ENCODE measurements at places on chromosomes 1 and 21.

- DNase-seq = no peak
- no peak overlapping the region for H3K4me3 ChIP-seq
- H3K27me3 ChIP-seq = no peaks in the 10 kb centered on the region
- H3K4me1 ChIP-seq = no peaks in the 10 kb centered on the region
These were observed 239.0 kb upstream of the PTBP2 start for GRCh38 chr1:96482616-96483015.

DNA sequence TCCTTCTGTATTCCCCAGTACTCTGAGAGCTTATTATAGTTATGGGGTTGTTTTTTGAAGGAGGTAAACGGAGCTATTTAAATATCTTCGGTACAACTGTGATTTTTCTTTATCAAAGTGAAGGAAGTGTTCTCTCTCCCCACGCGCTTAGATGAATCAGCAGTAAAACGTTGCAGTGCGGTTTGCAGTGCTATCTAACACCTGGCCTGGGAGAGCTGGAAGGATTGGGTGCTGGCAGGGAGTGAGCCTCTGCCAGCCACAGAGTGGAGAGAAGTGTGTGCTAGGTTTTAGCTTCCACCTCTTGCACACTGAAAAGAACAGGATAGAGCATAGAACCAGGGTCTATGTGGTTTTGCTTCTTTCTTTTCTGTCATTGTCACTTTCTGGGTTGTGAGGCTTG, 165.9 kb downstream of the SDCCAG8 start:
- DNase-seq = peak; percentile 47
- H3K27ac ChIP-seq = no peak overlapping the region
- no peaks in the 10 kb centered on the region for H3K36me3 ChIP-seq
- no peaks in the 10 kb centered on the region for H3K27me3 ChIP-seq
- peaks cover 16% of the 10 kb centered on the region for H3K4me1 ChIP-seq

- H3K4me3 ChIP-seq = no peak overlapping the region
- no peaks in the 10 kb centered on the region for H3K36me3 ChIP-seq
- H3K27ac ChIP-seq = no peak overlapping the region
- no peaks in the 10 kb centered on the region for H3K4me1 ChIP-seq
- H3K27me3 ChIP-seq = no peaks in the 10 kb centered on the region
- DNase-seq = no peak
These were observed 36.1 kb downstream of the LRRC40 start for GRCh38 chr1:70169018-70169839.

- no peak overlapping the region for H3K4me3 ChIP-seq
- no peak overlapping the region for H3K27ac ChIP-seq
- no peaks in the 10 kb centered on the region for H3K4me1 ChIP-seq
- no peaks in the 10 kb centered on the region for H3K36me3 ChIP-seq
- H3K27me3 ChIP-seq = no peaks in the 10 kb centered on the region
- DNase-seq = no peak
These were observed 23.3 kb downstream of the LPAR3 start for GRCh38 chr1:84869720-84870119.

GRCh38 chr1:194931166-194931565, 1677.1 kb downstream of the KCNT2 start:
- no peaks in the 10 kb centered on the region for H3K4me1 ChIP-seq
- DNase-seq = no peak
- H3K36me3 ChIP-seq = no peaks in the 10 kb centered on the region
- no peak overlapping the region for H3K27ac ChIP-seq

DNA sequence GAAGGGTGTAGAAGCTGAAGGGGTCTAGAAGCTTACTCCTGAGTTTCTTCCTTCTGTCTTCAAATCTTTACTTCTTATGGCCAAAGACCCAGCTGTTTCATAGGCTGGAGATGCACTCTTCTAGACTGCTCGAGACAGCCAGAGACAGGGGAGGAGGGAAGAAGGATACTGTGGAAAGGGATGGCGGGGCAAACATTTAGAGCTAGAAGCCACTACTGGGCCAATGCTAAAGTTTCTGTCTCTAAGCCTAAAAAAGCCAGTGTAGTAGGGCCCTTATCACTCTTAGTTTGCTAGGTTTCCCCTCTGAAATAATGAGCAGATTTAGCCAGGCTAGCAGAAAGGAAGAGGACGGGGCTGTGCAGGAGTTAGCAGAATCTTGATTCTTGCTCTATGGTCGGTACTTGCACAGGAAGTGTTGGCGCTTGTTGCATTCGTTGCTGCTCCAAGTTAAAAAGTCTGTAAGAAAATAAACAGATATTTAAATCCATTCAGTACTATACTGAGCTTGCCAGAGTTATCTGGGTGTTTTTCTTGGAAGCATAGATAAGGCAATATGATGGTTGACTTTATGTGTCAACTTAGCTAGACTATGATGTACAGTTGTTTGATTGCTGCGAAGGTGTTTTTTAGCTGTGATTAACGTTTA, 16.9 kb downstream of the REG4 start:
- H3K4me1 ChIP-seq = no peaks in the 10 kb centered on the region
- H3K36me3 ChIP-seq = no peaks in the 10 kb centered on the region
- no peaks in the 10 kb centered on the region for H3K27me3 ChIP-seq
- H3K27ac ChIP-seq = no peak overlapping the region

DNA sequence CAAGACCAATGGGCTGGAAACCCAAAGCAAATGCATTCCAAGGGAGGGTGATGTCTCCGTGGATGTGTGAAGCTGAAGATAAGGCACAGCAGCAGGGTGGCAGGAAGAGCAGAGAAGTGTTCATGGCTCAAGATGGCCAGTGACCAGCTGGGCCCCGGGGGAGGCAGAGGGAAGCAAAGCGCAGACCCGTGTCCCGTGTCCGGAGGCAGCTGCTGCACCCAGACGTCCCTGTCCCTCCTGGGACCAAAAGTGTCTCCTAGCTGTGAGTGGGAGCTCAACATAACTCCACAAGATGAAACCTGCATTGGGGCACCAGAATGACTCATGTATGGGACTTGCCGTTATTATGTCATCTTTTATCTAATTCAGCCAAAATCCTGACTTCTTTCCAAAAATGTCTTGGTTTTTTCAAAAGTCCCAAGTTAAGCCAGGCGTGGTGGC, 118.2 kb downstream of the RIPK4 start:
- no peak overlapping the region for H3K4me3 ChIP-seq
- no peaks in the 10 kb centered on the region for H3K4me1 ChIP-seq
- no peaks in the 10 kb centered on the region for H3K36me3 ChIP-seq
- no peak for DNase-seq
- H3K27ac ChIP-seq = no peak overlapping the region
- H3K27me3 ChIP-seq = no peaks in the 10 kb centered on the region

- H3K4me3 ChIP-seq = no peak overlapping the region
- no peak for DNase-seq
- no peak overlapping the region for H3K27ac ChIP-seq
- H3K4me1 ChIP-seq = no peaks in the 10 kb centered on the region
These were observed 82.8 kb upstream of the SLC44A3 start for GRCh38 chr1:94737124-94737998.

DNA sequence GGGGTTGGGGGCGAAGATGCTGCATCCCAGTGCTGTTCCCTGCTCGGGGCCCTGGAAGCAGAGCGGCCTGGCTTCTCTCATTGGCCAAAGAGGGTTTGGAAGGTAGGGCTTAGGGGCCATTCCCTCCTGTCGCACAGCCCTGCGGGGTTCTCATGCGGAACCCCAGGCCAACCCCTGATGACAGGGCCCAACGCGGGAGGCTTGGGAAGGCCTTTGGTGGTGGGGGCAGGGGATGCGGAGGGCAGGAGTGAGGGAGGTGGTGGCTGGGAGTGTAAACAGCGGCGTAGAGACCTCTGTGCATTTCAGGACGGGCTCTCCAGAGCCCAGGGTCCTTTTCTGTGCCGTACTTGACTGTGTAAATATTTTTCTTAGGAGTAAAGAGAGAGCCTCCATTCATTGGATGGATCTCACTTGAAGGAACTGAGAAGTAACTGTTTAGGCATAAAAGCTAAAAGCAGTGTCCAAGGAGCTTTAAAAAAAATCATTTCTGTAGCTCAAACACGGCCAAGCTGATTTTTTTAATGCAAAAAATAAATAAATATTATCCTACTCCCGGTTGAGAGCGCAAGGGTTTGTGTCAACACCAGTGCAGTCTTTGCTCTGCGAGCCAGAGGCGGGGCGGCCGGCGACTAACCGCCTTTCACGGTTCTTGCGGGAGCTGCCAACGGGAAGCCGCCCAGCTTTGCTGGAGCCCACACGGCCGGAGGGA, 169.1 kb downstream of the PRDM16 start:
- H3K36me3 ChIP-seq = no peaks in the 10 kb centered on the region
- no peak overlapping the region for H3K4me3 ChIP-seq
- no peak for DNase-seq

GRCh38 chr1:221045842-221046831, 166.9 kb downstream of the HLX start:
- H3K36me3 ChIP-seq = no peaks in the 10 kb centered on the region
- no peaks in the 10 kb centered on the region for H3K4me1 ChIP-seq
- no peak overlapping the region for H3K4me3 ChIP-seq
- no peaks in the 10 kb centered on the region for H3K27me3 ChIP-seq

- no peaks in the 10 kb centered on the region for H3K36me3 ChIP-seq
- DNase-seq = no peak
- H3K4me1 ChIP-seq = no peaks in the 10 kb centered on the region
These were observed 83.0 kb downstream of the RRAGC start for GRCh38 chr1:38776466-38777065.

GRCh38 chr1:47444562-47445465, 7.0 kb downstream of the FOXD2 start:
- no peak for DNase-seq
- H3K4me1 ChIP-seq = peaks cover 23% of the 10 kb centered on the region
- no peak overlapping the region for H3K27ac ChIP-seq
- no peak overlapping the region for H3K4me3 ChIP-seq

- peak overlapping the region; percentile 62 for H3K4me3 ChIP-seq
- peaks cover 32% of the 10 kb centered on the region for H3K4me1 ChIP-seq
- no peaks in the 10 kb centered on the region for H3K27me3 ChIP-seq
These were observed 618 bp downstream of the ETS2 start for GRCh38 chr21:38806153-38806941.

- peaks cover 32% of the 10 kb centered on the region for H3K4me1 ChIP-seq
- DNase-seq = peak; percentile 72
- H3K27me3 ChIP-seq = peaks cover 6% of the 10 kb centered on the region
- H3K4me3 ChIP-seq = peak overlapping the region; percentile 65
- no peaks in the 10 kb centered on the region for H3K36me3 ChIP-seq
These were observed 704 bp upstream of the CRABP2 start for GRCh38 chr1:156705918-156706656.

- no peaks in the 10 kb centered on the region for H3K4me1 ChIP-seq
- no peak for DNase-seq
- no peaks in the 10 kb centered on the region for H3K36me3 ChIP-seq
- no peak overlapping the region for H3K27ac ChIP-seq
- H3K4me3 ChIP-seq = no peak overlapping the region
These were observed 299.6 kb downstream of the LMX1A start for GRCh38 chr1:165056914-165057313.

DNA sequence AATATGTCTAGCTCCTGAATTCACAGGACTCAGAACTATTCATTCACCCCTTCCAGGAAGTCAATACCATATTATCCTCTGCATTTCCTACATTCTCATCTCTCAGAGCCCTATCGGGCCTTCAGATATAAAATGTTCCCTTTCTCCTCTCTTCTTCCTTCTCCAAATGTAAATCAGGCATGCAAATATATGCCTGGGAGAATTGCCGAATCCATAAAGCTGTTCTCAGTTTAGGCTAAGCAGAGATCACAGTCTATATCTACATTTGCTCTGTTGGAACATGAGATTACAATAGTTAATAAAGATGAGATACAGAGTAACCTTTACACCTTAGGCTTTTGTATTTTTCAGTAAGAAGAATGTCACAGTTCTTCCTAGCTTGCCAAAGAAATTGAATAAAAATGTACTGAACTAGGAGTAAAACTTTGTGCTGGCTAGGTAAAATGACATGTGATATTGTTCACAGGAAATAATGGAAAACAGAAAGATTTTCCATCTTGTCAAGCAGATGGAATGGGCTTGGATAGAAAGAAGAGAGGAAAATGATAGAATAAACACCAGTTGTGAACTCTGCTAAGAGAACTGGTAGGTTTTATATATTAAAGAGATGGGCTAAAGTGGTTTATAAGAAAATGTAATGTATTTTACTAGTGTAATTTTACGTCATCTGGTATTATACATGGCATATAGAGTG, 161.5 kb downstream of the NRIP1 start:
- no peaks in the 10 kb centered on the region for H3K4me1 ChIP-seq
- DNase-seq = no peak
- H3K27ac ChIP-seq = no peak overlapping the region

DNA sequence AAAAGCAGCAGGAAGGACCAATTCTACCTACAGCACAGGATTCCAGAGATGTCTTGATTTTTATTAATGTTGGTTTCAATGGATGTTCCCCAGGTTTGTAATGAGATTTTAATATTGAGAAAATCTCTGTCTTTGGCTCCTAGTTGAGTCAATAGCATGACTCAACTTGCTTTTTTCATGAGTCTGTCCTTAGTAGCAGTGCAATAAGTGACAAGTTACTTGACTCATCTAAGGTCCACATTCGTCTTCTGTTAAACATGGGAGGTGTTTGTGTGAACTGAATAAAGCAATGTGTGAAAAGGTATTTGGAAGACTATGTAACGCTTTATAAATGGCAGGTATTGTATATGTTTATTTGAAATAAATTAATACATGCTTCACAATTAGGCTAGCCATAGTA, 645.0 kb upstream of the PTBP2 start:
- H3K27ac ChIP-seq = no peak overlapping the region
- no peaks in the 10 kb centered on the region for H3K36me3 ChIP-seq
- no peak for DNase-seq
- no peaks in the 10 kb centered on the region for H3K4me1 ChIP-seq
- no peaks in the 10 kb centered on the region for H3K27me3 ChIP-seq

DNA sequence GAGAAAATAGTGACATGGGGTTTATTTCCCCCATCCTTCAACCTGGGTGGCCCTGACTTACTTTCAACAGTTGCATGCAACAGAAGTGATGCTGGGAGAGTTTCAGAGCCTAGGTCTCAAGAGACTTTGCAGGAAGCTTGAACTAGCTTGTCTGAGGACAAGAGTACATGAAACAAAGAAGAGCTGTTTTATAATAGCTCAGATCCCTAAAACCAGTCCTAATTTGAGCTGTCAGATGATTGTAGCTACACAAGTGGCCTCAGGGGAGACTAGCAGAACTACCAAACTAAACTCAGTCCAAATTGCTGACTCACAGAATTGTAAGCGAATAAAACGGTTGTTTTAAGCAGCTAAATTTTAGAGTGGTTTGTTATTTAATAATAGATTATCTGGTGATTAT, 17.1 kb downstream of the RC3H1 start:
- H3K4me1 ChIP-seq = peaks cover 32% of the 10 kb centered on the region
- H3K36me3 ChIP-seq = peaks cover 5% of the 10 kb centered on the region
- no peak overlapping the region for H3K4me3 ChIP-seq
- no peak for DNase-seq
- H3K27ac ChIP-seq = no peak overlapping the region
- no peaks in the 10 kb centered on the region for H3K27me3 ChIP-seq

- H3K27me3 ChIP-seq = no peaks in the 10 kb centered on the region
- no peaks in the 10 kb centered on the region for H3K36me3 ChIP-seq
- H3K27ac ChIP-seq = peak overlapping the region; percentile 52
- peaks cover 99% of the 10 kb centered on the region for H3K4me1 ChIP-seq
- H3K4me3 ChIP-seq = no peak overlapping the region
- no peak for DNase-seq
These were observed 24.7 kb downstream of the CAPZB start for GRCh38 chr1:19460535-19461219.

- DNase-seq = no peak
- H3K27me3 ChIP-seq = peaks cover 9% of the 10 kb centered on the region
- H3K27ac ChIP-seq = no peak overlapping the region
- H3K36me3 ChIP-seq = no peaks in the 10 kb centered on the region
- no peaks in the 10 kb centered on the region for H3K4me1 ChIP-seq
These were observed 9.6 kb downstream of the CAMK2N1 start for GRCh38 chr1:20476265-20477038.

- H3K27me3 ChIP-seq = no peaks in the 10 kb centered on the region
- H3K4me1 ChIP-seq = peaks cover 28% of the 10 kb centered on the region
- no peaks in the 10 kb centered on the region for H3K36me3 ChIP-seq
These were observed 1.2 kb downstream of the RERE start for GRCh38 chr1:8816264-8816663.

GRCh38 chr1:26126321-26127084, 14.9 kb downstream of the PDIK1L start:
- peak overlapping the region; percentile 55 for H3K27ac ChIP-seq
- H3K4me1 ChIP-seq = peaks cover 63% of the 10 kb centered on the region
- H3K4me3 ChIP-seq = peak overlapping the region; percentile 47
- H3K36me3 ChIP-seq = no peaks in the 10 kb centered on the region

Data from CD4-positive, alpha-beta memory T cell (primary cell).